ENCODE measurements at places on chromosomes 6 and 20.

DNA sequence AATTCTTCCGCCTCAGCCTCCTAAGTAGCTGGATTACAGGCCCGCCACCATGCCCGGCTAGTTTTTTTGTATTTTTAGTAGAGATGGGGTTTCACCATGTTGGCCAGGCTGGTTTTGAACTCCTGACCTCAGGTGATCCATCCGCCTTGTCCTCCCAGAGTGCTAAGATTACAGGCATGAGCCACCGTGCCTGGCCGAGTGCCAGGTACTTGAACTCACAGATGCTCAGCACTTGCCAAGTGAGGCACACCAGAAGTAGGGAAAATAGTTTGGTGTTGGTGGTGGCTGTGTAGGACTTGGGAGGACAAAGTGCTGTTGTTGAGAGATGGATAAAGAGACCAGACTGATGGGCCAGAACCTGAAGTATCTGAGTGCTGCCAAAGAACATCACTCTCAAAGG, 40.0 kb upstream of the MBOAT1 start:
- DNase-seq = no peak

DNA sequence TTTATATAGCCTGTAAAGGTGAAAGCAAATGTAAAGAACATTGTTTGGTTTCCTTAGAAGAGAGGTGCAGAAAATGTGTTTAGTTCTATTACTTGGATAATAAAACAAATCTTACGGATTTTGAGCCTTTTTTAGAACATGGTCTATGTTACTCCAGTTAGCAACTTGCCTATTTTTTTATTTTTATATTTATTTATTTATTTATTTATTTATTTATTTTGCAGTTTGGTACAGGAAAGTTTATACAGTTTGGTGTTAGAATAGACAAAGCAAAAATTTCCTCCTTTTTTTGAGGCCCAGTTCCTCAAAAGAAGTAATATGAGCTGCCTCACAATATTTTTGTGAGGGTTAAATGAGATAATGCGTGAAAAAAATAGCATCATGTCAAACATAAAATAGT, 41.6 kb upstream of the EEF1E1 start:
- DNase-seq = no peak

- DNase-seq = peak; percentile 81
These were observed 89.1 kb upstream of the CLDN20 start for GRCh38 chr6:155174576-155175211.

DNA sequence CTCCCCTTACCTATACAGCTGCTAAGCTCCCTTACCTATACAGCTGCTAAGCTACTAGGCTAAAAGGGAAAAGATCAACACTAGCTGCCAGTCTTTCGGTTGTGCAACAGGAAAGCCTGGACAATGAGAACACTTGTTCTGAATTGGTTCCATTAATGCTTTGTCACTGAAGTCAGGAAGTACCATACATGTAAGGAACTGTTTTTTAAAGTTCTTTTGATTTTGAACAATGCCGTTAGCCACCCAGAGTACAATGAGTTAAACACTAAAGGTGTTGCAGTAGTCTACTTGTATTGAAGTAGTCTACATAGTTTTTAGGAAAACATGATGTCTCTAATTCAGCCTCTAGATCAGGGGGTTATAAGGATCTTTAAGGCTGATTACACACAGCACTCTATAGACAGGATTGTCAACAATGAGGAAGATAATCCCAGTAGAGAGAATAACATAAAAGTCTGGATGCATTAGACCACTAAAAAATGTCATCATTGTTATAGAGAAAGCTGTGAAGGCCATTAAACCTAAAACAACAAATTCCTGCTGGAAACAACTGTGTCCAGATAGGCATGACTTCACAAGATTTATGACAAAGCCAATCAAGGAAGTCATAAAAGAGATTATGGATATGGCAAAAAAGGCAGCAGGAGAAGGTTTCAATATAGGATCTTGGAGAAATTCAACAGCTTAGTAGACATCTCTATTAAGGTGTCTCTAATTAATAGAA, 306.3 kb downstream of the PHF3 start:
- DNase-seq = no peak

DNA sequence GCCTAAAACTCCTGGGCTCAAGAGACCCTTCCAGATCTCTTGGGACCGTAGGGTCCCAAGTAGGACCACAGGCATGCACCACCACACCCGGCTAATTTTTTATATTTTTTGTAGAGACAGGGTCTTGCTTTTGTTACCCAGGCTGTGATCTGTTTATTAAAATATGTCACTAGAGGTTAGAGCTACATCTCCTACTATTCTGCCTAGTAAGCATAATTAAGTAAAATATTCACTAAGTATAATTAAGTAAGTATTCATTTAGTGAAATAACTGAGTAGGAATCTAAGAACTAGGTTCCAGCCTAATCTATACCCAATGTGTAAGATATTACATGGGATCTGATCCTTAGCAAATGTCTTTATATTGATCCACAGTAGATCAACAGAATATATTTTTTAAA, 40.2 kb upstream of the GCM1 start:
- no peak for DNase-seq

GRCh38 chr6:42981836-42982235, 2.5 kb upstream of the PPP2R5D start:
- no peak for DNase-seq

- no peak for DNase-seq
These were observed 22.5 kb upstream of the SRPK1 start for GRCh38 chr6:35943390-35943789.

GRCh38 chr20:20360464-20360863, 7.4 kb upstream of the INSM1 start:
- DNase-seq = peak; percentile 43

DNA sequence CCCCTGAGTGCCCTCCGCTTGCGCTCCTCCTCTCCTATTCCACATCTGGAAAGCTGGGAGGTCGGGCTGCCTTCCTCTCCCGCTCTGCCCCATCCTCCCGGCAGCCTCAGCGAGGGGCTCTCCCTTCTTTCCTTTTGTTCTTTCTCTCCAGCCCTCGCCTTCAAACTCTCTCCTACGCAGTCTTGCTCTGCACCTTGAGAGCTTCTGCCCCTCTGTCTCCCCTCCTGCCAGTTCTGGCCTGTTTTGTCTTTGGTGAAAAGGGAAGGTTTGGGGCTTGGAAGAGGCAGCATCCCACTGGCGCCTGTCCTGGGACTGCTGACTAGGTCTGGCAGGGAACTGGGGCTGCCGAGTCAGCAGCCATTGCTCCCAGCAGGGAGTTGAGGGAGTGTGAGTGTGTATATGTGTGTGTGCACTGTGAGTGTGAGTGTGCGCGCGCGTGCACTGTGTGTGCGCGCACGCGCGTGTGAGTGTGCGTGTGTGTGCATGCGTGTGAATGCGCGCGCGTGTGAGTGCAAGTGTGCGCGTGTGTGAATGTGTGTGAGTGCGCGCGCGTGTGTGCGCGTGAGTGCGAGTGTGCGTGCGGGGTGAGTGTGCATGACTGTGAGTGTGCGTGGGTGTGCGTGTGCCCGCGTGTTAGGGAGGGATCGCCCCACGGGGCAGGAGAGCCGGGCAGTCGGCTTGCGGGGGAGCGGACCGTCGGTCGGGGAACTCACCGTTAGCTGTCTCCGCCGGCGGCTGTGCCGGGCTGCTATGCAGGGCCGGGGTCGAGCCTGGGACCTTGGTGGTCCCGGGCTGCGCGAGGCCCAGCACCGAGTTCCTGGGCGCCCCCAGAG, 523 bp downstream of the CPXM1 start:
- DNase-seq = peak; percentile 10

DNA sequence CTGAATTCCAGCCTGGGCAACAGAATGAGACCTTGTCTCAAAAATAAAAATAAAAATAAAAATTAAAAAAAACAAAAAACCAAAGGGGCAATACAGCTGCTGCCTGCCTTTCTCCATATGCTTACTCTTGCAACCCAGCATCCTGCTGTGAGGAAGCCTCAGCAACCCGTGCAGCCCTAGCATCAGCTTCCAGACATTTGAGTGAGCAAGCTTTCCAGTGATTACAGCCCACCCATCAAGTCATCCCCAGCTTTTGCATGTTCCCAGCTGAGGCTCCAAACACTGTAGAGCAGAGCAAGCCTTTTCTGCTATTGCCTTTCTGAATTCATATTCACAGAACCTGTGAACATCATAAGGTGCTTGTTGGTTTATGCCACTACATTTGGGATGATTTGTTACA, 93.8 kb downstream of the SASH1 start:
- DNase-seq = no peak

Measured in CD4-positive, alpha-beta T cell treated with Interleukin-4 for 1 hour (primary cell).